Activated T-helper 1 cell treated with anti-CD3 and anti-CD28 coated beads, Interleukin-2, amount 50 U/mL, for 16 hours (primary cell): ENCODE measurements at places on chromosomes 2 and 18.

DNA sequence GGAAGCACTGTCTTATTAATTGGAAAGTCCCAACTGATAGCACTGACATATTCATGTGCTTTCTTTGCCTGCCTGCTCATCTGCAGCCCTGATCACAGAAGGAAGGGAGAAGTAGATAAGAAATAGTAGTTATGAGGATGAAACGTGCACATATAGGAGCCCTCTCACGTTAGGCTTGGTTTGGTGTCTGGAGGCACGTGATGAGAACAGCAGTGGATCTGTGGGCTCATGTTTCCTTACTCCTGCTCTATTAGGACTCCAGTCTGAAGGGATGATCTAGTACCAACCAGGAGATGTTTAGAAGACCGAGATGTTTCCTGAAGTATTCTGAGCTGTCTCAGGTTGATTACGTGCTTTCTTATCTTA, 84.9 kb downstream of the MAP4K4 start:
- no peak for DNase-seq

DNA sequence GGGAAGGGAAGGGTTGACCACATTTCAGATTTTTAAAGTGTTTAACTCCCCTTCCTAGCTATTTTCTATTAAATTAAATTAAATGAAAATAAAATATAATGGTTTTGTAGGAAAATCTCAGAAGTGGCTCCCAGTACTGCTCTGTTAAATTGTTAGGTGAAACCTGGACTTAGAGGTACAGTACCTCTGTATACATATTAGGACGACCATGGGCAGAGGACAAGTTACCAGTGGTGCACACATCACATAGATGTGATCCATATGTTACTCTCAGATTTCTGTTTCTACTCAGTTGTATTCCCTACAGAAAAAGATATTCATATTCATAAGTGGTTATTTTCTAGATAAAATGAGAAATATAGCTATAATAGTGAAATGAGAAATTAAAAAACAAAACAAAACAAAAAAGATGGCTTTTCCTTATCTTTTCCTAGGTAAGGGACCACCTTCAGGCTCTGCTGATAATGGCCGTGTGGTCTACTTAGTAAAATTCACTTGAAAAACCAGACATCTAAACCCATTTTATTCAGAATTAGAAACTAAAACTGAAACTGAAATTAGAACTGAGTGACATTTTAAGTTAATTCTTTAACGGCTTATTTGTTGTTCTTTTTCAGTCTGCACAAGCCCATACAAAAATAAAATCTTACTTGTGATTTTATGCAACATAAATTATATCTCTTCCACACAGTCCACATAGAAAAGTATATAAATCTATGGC, 832.5 kb upstream of the CHAC2 start:
- DNase-seq: no peak

DNA sequence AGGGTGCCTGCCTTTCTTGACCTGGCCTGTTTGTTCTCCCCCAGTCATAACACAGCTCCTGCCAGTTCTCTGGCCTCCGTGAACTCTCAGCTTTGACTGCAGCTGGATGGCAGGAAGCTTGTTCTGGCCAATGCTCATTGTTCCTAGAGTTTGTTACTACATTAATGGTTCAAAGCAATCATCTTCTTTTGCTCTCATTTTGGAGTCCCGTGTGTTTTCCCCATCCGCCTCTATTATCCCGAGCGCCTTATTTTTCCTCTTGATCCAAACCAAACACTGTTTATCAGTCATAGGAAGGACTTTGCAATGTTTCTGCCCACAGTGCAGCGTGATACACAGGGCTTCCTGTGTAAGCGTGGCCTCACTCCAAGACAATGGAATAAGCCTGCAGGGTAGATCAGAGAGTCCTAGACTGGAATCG, 184.3 kb upstream of the APCDD1 start:
- no peak for DNase-seq

DNA sequence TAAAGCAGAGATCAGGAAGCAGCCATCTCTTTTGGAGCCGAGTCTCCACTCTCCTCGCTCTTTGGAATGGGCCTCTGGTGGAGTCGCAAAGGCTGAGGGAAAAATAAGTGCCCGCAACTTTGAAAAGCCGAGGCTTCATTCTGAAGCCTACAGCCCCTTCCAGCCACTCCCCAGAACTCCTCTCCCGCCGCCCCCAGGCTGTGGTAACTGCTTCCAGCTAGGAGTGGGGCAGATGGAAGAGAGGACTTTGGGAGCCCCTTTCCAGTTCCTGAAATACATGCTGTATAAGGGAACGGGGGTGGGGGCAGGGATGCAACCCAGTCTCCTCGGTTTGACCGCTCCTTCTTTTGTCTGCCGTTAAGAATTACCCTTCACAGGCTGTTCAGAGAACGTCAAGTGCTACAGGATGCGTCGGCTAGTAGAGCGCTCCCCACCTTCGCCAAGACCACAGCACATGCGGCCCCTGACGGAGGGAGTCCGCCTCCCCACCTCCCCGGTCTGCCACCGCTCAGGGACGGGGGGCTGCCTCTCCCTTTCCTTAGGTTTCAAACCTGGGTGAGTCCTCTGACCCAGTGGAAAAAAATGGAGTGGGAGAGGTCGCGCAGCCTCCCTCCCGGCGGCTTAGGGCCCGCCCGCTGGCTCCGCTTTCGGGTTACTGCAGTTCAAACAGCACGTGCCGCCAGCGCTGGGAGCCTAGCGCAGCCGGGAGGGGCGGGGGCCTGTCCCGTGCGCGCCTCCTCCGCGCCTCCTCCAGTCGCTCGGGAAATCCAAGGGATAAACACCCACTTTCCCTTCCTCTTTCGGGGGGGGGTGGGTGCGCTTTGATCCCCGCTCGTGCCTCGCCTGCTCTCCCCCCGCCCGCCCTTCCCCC, 4.9 kb downstream of the CYP26B1 start:
- no peak for DNase-seq
